Foreskin keratinocyte (primary cell): ENCODE measurements at places on chromosomes 16 and 17. TPM values are rescaled to one million over a fixed set of nuclear protein-coding genes. Genes with fewer than 3 reads are reported as not detected.

HOXB7 gene
- 0.28 and 0.54 TPM in 2 replicates for total RNA-seq

CLEC19A gene
- not detected in 2 replicates for total RNA-seq

DNA sequence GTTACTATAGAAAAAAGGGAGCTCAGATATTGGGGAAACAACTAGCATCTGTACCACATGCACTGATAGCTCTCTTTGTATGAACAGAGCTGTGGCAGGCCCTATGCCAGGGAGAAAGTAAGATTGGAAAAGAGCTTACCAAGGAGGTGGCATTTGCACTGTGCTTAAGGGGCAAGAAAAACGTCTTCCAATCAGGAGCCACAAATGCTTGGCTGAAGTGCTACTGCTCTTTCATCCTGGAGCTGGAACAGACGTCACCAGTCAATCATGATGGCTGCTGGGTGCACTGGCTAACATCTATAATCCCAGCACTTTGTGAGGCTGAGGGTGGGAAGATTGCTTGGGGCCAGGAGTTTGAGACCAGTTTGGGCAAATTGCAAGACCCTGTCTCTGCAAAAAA, 218.5 kb downstream of the SEC14L1 start:
- DNase-seq: no peak

DNA sequence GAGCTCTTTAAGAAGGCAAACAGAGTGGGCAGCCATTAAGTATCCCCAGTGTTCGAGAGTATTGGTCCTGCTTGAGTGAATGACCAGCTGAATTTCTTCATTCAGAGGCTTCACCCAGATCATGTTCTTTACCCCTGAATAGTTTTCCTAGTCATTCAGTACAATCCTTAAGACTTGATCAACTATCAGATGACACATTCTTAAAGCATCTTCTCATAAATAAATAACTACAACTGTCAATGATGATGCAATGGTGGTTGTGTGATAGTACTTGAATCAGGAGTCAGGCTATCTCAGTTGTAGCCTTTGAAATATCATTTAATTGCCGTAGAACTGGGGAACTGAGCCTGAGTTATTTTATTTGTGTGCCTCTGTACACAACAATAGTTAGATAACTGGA, 416.8 kb upstream of the CCL2 start:
- DNase-seq: no peak

DNA sequence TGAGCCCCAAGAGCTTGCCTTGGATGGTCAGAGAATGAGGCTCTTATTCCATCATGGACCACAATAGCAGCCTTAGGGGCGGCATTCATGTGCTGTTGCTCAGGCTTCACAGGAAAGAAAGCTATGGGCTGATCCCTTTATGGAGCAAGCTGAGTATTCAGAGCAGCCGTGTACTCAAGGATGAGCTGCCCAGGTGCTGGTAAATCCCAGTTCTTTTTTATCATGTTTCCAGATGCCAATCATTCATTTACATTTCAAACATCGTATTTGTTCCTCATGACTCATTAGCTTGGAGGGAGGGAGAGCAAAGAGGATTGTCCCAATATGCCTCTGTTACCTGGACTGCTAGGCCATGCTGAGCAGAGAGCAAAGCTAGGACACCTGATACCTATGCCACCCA, 475.7 kb downstream of the SHISA9 start:
- DNase-seq: peak; percentile 41

DNA sequence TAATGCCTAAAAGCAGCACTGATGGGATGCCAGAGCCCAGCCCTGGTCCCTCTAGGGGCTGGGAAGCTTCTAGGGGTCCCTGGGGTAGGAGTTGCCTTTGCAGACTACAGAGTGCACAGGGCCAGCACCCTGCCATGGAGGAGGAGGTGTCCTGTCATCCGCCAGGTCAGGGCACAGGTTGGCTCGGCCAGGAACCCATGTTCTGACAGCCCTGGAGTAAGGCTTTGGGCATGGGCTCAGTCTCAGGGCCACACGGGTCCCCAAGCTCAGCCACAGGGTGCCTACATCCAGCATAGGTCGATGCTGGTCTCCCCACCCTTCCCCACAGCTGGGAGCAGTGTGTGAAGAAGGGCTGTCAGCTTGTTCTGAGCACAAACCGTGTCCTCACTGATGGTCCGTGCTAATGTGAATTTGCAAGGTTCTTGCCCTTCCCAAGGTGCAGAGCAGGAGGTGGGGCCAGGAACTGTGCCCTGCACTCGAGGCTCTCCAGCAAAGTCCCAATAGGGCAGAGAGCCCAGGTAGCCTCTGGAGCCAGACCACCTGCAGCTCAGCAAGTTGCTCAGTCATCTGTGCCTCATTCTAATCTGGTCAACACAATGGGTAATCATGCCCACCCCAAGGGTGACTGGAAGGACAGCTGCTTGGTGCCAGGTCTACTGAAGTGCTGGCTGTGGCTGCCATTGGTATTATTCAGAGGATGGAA, 72.8 kb downstream of the AMFR start:
- DNase-seq: no peak

DNA sequence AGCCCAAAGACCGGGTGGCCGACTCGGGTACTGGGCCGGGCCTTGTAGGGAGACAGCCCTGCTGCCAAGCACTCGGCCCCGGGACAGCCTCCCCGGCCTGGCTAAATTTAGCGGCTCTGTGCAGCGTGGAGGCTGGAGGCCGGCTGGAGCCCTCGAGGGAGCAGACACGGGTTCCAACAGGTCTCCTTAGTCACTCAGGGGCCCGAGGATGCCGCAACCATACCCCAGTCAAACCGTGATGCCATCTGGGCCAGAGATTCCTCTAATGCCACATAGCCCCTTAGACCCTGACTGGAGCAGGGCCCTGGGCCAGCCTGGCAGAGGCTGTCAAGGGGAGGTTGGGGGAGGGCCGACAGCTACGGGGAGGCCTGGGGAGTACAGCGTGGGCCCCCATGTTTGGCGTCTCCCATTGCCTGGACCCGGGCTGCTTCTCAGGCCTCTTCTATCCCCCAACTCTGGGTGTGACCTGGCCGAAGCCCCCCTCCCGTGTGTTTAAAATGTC, 2.9 kb upstream of the P2RX1 start:
- no peak for DNase-seq

DNA sequence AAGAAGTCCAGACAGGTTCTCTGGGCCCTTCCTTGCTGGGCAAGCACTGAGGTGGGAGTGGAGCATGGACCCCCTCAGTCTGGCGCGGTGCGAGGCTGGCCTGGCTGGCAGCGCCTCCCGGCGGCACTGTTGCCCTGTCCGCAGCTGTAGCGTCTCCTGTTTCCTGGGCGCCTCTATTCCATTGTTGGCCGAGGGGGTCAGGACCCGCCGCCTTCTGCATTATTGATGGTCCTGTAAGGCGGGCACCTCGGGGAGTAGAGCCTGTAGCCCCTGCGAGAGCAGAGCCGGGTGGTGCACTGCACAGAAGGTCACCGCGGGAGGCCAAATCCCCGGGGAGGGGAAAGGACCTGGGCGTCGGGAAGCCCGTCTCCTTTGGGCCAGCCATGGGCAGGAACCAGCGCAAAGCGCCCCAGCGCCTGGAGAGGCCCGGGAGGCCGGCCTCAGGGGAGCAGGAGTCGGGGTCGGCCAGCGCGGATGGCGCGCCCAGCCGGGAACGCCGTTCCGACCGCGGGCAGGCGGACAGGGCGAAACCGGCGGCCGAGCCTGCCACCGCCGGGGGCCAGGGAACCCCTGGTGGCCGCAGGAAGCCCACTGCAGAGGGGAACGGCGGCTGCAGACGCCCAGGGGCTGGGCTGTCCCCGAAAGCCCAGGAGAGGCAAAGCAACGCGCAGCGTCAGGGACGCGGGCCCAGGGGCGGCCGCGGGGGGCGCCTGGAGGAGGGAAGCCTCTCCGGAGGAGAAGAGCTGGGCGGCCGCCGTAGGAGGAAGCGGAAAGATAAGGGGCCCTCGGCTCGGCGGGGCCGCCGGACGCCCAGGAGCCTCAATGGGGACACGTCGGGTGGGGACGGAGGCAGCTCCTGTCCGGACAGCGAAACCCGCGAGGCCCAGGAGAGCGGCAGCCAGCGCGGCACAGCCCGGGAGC, at the start of gene MYO15B:
Gene MYO15B, plus strand, starts transcription at position 126 of the 921 bp plus-strand sequence. Its CDS starts 258 bp downstream, at position 384.
- no peak for DNase-seq

GRCh38 chr17:57097832-57098421, 12.9 kb downstream of the AKAP1 start:
- no peak for DNase-seq

DNA sequence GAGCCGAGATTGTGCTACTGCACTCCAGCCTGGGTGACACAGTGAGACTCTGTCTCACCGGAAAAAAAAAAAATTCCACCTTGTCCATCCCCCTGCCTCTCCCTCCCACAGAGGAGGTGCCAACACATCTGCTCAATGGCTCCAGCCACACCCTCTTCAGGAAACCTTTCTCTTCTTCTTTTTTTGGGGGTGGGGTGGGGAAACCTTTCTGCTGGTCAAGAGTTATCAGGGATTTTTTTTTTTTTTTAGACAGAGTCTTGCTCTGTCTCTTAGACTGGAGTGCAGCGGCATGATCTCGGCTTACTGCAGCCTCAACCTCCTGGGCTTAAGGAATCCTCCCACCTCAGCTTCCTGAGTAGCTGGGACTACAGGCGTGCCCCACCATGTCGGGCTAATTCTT, 18.7 kb downstream of the TNS4 start:
- no peak for DNase-seq

DNA sequence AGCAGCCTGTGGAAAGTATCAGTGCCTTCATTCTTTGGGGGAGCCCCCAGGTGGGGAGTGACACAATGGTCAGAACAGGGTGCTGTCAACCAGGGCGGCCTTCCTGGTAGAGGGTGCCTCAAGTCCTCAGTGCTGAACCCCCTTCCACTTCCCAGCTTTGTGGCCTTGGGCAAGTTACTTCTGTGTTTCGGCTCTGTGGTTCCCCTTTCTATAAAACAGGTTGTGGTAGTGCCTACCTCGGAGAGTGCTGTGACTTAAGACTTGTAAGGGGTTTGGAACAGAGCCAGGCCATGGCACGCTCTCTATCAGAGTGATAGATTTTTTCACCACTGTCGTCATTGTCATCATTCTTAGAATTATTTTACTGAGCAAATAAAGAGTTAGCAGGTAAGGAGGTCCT, 141.1 kb downstream of the CCDC182 start:
- no peak for DNase-seq

- DNase-seq: no peak
Observed at GRCh38 chr16:79009896-79010295, 590.6 kb downstream of the MAF start.
